ENCODE measurements at places on chromosomes 5 and 9.

DNA sequence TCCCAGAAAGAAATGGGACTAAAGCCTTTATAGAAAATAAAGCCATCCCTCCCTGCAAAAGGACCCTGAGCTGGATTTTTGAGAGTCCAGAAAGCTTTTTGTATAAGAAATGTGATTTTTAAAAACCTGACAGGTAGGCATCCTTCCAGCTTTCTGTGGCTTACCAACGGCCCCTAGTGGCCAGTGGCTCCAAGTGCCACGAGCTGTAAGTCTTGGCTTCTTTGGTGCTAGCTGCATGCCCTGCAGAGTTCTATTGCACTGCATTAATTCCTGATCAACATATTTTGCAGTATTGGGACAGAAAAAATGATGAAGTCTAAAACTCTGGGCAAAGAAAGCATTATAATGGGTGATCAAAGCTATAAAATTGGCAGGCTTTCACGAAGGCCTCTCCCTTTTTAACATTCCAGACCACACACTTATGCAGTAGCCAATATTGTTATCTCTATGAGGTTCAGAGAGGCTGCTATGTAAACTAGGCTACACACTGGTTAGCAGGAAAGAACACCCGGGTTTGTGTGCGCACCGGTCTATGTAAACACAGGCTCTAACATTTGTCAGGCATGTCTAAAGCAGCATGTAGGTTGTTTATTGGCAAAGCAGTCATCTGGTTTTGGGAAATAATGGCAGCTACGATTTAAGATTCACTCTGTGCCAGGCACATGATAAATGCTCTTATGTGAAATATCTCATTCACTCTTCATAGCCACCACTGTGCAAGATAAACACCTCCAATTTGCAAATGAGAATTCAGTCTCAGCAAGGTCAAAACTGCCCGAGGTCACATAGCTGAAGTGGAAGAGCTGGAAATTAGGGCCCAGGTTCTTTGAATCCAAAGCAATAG, 55.2 kb downstream of the NMUR2 start:
- DNase-seq, result peak; percentile 37

GRCh38 chr9:126490214-126490631, 123.5 kb upstream of the LMX1B start:
- no peak for DNase-seq

DNA sequence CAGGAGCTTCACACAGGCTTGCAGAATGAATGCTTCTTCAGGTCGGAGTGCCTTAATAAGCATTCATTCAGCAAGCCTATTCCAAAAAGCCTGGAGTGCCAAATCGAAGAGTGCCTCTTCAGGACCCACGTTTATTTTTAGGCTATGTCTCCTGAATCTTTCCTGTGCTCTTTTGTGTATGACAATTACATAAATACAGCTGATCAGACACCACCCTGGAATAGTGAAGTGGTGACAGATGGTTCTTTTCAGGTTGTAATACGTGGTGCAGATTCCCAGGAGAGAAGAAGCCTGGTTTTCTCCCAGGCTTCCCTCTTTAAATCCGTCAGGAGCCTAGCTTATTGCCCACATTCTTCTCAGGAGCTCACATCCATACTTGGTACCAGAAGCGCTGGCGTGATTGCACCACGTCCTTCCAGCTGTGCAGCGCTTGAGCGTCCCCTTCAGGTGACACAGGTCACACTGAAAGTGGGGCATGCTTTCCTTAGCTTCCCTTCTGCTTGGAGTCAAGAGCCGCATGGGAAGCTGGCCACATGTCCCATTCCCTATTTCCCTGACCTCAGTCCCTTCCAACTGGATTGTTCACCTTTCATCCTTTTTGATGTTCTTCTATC, 123.1 kb downstream of the ADCY2 start:
- DNase-seq, result no peak

GRCh38 chr5:174636094-174636493, 88.3 kb upstream of the MSX2 start:
- no peak for DNase-seq

GRCh38 chr9:96071076-96071814, 195.8 kb downstream of the ERCC6L2 start:
- no peak for DNase-seq

DNA sequence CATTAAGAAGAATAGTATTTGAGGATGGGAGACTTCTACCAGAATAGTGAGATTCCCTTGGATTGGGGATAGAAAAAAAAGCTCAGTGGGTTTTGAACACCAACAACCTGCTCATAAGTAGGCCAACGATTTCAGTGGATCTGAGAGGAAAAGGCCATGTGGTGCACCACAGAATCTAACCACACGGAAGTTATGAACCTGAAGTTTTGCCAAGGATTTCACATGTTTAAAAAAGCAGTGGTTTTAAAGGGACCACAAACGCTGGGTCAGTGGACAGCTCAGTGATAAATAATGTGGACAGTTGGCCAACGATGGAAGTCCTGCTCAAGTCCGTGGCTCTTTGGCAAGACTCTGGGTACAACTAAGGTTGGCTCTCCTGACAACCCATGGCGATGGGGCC, 107.2 kb upstream of the TXNDC8 start:
- no peak for DNase-seq

- DNase-seq, result no peak
These were observed 24.7 kb upstream of the TAS2R1 start for GRCh38 chr5:9654886-9655285.

Data from NCI-H446 (cell line).